Stimulated activated CD8-positive, alpha-beta memory T cell treated with anti-CD3 and anti-CD28 coated beads, Interleukin-15, amount 100 ng/mL, for 24 hours (primary cell): ENCODE measurements at places on chromosomes 3 and 15.

DNA sequence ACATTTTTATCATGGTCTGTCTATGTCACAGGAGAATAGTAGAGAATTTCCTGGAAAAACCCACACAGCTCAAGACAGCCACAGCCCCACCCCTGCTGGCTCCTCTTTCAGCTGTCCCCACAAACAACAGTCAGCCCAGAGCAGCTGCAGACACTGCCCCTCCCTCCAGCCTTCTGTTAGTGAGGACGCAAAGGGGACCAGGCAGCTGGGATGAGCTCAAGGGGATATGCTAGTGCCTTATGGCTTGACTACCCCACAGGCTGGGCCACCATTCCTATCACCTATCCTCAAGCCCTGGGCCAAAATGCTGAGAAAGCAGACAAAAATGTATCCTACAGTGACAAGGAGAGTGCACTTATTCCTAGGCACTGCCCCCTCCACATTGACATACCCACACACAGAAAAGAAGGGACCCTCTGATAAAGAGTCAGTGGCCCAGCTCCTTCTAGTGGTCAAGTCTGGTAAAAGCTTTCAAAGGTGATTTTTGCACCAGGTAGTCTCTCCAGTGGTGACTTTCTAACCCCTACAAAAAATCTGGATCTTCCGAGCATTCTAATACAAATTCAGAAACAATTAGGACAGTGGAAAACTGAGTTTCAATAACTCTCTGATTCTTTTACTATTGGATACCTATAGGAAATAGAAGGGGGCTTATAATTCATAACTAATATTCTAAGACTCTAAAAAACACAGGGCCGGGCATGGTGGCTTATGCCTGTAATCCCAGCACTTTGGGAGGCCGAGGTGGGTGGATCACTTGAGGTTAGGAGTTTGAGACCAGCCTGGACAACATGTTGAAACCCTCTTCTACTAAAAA, 3.0 kb upstream of the MAP1A start:
- DNase-seq = no peak

GRCh38 chr3:32780071-32780734, 37.6 kb upstream of the TRIM71 start:
- DNase-seq = no peak

DNA sequence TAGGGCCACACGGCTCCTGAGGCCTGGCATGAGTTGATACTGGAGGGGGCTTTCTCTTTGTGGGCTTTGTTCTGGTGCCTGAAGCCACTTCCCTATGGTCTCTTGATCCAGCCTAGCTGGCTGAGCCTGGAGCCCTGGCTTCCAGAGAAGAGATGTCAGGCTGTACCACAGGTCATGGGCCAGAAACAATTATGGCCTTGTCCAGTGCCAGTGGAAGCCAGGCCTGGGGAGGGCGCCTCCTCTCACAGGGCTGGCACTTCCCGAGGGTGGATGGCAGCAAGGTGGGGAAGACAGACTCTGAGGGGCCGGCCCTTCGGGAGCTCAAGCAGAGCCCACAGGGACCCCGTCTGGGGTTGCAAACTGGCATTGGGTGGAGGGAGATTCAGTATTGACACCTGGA, 34.9 kb upstream of the ACAD9 start:
- no peak for DNase-seq

GRCh38 chr15:87660251-87661129, 596.0 kb downstream of the NTRK3 start:
- DNase-seq = no peak

DNA sequence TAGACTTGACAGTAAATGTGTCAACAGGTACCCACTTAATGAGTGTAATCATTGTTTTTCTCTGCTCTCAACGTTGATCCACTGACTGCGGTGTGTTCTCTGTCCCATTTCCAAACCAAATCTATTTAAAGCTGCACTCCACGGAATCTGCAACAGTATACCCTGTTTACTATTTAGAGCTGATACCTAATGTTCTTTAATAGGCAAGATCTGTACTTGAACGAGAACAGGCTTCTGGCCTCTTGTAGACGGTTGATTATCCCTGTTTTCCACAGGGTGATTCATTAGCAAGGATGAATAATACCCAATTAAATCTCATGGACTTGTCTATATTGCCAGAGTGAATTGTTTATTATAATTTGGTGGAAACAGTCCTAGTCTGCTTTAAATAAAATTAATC, 189.9 kb downstream of the LPP start:
- no peak for DNase-seq

- DNase-seq = no peak
Measured at GRCh38 chr15:93291380-93291779, 202.4 kb upstream of the RGMA start.

DNA sequence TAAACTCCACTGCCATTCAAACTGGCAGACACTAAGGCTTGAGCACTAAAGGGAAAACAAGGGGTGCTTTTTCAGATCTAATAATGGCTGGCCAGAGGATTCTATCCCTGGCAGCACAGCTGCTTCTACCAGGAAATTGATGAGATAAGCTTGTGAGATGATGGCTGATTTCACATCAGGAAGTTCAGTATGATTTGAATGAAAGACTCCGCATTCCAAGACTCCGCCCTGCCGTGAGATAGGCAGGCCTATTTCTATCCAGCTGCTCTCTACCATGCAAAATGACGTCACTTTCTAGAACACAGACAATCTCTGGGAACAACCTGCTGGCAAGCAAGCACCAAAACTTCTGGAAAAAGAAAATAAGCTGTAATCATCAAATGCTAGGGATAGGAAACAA, 171.8 kb downstream of the WDR76 start:
- DNase-seq = no peak

GRCh38 chr15:37199545-37199944, 99.2 kb upstream of the MEIS2 start:
- DNase-seq = no peak

GRCh38 chr3:22947851-22948250, 255.3 kb upstream of the UBE2E2 start:
- DNase-seq = no peak

DNA sequence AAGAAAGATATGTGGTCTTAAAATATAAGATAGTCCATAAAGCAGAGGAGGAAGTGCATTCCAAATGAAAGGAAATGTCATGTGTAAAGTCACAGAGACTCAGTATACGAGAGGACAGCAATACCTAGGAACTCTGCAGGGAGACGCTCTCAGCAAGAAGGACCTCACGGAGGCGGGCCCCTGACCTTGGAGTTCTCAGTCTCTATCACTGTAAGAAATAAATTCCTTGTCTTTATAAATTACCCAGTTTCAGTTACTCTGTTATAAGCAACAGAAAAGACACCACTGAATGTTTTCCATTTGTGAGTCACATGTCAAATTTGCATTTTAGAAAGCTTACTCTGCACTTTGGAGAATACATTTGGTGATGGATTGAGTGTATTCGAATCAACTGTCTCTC, 140.6 kb downstream of the GBE1 start:
- DNase-seq = no peak

DNA sequence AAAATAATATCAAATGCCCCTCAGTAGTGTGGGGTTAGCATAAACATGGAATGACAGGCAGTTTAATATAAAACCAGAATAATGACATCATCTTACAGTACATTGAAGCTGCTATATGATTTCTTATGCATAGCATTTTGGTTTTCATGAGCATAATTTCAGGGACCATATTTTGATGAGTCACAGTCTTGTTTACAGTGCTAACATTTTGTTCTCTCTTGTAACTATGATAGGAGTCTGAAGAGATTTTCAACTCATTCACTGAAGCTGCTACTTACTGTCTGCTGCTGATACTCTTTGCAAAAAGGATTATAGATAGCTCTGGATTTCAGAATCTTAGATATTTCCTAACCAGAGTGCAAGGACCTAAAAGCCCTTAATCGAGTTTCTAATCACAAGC, 92.6 kb upstream of the CCDC54 start:
- no peak for DNase-seq

- DNase-seq = no peak
Measured at GRCh38 chr3:136653628-136654027, 98.5 kb downstream of the STAG1 start.

- no peak for DNase-seq
Measured at GRCh38 chr15:48370460-48370859, 39.2 kb downstream of the DUT start.
